Stimulated activated naive CD8-positive, alpha-beta T cell treated with anti-CD3 and anti-CD28 coated beads, Interleukin-15, amount 100 ng/mL, for 72 hours (primary cell): ENCODE measurements at places on chromosomes 6 and 20.

DNA sequence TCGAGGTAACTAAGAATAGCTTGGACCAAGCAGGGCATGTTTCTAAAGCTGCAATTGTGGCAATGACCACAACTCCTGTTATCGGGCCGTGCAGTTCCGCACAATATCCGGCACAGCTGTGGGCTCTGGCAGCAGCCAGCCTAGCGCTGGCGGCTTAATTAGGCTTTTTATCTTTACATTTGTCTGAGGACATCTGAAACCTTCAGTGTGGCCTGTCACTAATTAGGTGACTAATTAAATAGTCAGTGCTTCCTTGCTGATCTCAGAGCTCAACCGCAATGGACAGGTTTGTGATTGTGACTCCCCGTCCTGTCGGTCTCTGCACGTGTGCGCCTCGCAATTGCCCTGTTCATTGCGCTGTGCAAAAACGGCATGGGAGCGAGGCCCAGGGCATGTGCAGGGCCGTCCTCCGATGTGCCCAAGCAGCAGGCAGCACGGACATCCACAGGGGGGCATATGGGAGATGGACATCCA lies 134.8 kb upstream of the INSM1 start:
- DNase-seq, result no peak

- DNase-seq, result no peak
Measured at GRCh38 chr20:61887596-61888093, 178.0 kb downstream of the TAF4 start.

- no peak for DNase-seq
Measured at GRCh38 chr6:154343473-154344308, 12.9 kb downstream of the IPCEF1 start.

- DNase-seq, result no peak
Measured at GRCh38 chr20:6707321-6707831, 60.1 kb upstream of the BMP2 start.
